Activated naive CD4-positive, alpha-beta T cell treated with Interleukin-2 at 50 U/mL for 16 hours (primary cell): ENCODE measurements at places on chromosomes 4 and X.
A peak's percentile ranks its signal among the peaks of the same experiment; 100 is the strongest.

DNA sequence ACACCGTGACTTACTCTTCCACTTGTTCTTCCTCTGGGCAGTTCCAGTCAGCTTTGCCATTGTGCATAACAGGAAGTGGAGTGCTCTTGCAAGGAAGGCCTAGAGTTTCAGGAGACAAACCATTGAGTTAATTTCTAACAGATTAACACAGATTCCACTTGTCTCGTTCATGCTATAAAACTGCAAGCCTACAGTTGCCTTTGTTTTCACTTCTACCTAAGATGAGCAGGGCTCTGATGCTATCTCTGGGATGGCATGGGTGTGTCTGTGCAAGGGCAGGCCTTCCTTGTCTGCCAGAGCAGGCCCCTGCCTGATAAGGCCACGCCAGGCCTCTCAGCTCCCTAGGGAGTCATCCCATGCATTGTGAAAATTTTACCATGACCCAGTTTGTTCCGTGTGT, 67.7 kb upstream of the PGRMC2 start:
- no peak for DNase-seq

GRCh38 chr4:7571701-7572100, 137.0 kb upstream of the PSAPL1 start:
- DNase-seq: no peak

DNA sequence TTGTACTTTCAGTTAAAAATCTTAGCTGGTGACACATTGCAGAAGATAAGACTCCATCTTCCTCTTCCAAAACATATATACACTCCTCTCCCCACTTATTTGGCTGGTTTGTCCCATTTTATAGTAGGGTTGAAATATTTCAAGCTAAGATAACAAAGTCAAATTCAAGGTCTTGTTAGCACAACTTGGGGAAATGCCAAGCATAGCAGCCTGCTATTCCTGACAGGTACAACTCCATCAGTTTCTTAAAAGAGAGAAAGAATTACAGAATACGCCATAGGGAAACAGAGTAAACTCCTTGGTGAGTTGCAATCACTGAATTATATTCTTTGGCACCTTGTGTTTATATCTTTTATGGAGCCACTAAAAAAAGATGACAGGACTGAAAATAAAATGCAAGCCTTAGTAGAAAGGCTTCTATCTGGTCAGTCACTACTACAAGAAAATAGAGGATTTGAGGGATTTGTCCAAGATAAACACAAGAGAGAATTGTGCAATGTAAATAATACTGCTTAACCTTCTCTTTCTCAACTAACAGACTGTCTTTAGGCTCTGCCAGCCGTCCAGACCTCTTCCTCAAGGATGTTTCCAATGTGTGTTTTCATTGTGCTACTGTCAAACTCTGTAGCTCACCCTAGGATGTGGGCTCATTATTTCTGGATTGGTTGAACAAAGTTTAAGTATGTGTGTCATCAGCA, 170.3 kb downstream of the VEGFC start:
- DNase-seq: no peak

GRCh38 chrX:93332329-93332728, 341.0 kb downstream of the NAP1L3 start:
- DNase-seq: no peak

- no peak for DNase-seq
Measured at GRCh38 chr4:77681792-77682191, 76.2 kb downstream of the CXCL13 start.

DNA sequence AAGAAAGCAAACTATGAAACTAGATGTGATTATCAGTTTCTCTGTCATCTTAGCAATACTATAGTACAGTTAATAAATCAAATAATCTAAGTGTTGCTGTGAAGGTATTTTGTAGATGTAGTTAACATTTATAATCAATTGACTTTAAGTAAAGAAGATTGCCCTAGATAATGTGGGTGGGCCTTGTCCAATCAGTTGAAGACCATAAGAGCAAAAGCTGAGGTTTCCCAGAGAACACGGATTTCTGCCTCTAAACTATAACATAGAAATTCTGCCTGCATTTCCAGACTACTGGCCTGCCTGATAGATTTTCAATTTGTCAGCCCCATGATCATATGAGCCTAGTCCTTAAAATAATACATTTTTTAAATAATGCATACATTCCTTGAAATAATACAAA, 222.9 kb downstream of the PCDH18 start:
- DNase-seq: no peak

DNA sequence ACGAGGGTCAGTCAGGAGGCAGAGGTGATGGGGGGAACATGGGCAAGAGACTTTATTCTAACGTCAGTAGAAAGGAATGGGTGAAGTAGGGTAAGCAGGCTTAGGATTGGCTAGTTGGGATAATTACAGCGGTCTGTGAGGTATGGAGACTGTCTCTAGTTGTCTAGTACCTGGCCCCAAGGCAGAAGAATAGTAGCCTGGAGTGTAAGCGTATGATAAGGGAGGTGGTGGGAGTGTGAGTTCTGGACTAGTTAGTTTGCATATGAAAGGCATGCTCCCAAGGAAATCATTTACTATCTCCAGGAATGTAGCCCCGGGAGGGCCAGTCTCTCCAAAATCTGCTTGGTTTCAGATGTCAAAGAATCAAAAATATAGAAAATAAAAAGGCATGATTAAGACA, 219.6 kb upstream of the ANXA3 start:
- DNase-seq: no peak

DNA sequence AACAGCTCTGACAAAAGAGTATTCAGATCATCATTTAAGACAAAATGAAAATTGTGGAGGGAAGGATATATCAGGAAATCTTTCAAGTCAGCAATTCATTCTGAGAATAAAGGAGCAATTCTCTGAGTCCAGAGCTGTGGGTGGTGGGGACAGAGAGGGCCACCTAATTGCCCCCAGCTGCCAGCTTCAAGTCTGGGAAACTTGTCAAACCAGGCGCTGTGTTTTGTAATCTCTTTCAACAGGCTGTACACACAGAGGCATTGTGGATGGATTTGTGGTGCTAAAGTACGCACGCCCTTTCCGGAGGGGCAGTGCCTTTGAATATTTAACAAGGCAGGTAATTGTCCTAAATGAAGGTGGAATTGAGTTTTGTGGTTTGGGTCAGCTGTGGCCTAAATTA, 591.1 kb upstream of the BOD1L1 start:
- no peak for DNase-seq

GRCh38 chr4:26985873-26986272, 125.2 kb downstream of the STIM2 start:
- peak; percentile 14 for DNase-seq
